ENCODE measurements at places on chromosomes 1 and 21.

DNA sequence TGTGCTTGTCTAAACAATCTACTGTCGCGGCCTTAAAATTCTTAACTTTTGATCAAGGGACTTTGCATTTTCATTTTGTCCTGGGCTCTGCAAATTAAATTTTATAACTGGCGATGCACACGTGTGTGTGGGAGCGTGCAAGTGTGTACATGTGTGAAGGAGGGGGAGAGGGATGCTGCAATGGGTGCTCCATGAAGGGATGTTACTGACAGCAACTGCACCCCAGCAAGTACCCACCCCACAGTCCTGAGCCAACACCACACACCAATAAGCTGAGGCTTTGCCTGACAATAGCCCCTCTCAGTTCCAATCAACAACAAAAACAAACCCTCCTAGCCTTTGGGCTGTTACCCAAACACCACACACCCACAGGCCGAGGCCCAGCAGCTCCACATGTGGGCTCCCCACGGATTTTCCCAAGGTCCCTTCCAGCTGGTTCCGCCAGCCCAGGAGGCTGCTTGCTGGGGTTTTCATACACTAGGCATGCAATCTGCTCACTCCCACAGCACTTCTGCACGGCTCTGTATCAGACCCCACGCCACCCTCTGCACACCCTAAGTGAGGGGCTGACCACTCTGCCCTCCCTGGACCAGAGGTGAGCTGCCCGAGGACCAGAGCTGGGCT lies 32.8 kb upstream of the IFFO2 start:
- DNase-seq: no peak

- no peak for DNase-seq
Observed at GRCh38 chr21:39182484-39183271, 573 bp downstream of the PSMG1 start.

DNA sequence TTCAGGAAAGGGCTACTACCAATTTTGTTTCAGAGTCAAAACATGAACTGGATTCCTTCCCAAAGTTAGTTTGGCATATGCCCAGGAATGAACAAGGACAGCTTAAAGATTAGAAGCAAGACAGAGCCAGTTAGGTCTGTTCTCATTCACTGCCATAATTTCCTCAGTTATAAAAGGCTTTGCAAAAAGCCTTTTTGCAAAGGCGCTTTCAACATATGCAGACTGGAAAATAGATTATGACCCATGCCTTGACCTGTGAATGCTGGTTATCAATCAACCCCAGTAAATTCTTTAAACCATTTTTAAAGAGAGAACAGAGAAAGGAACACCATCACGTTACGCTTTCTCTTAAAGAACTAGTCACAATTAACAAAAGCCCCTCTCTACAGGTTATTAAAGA lies 1.7 kb upstream of the FRRS1 start:
- no peak for DNase-seq

- no peak for DNase-seq
Observed at GRCh38 chr1:93120614-93121013, 41.5 kb downstream of the MTF2 start.

DNA sequence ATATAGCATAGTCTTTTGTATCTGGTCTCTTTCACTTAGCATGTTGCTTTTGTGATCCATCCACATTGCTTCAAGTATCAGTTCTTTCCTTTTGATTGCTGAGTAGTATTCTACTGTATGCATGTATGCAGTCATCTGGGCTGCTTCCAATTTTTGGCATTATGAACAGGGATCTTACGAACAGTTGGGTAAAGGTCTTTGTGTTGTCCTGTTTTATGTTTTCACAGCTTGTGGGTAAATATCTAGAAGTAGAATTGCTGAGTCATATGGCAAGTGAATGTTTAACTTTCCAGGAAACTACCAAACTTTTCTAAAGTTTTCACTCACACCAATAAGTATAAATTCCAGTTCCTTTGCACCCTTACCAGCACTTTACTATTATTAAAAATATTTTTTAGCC lies 60.9 kb downstream of the LHX4 start:
- no peak for DNase-seq

GRCh38 chr1:192787914-192788585 lies 20.8 kb upstream of the RGS2 start:
- DNase-seq: no peak

DNA sequence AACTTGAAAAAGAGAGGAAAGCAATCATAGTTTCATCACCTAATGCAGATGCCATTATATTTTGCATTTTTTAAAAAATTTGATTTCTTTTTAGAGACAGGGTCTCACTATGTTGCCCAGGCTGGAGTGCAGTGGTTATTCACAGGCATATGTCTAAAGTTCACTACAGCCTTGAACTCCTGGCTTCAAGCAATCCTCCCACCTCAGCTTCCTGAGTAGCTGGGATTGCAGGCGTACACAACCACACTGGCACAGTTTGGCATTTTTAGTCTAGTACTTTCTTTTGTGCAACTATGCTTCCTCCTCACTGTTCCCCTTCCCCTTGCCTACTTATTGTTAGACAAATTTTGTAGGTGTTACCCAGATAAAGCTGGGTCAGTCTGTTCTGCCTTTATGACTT lies 18.0 kb downstream of the RHOU start:
- DNase-seq: no peak

GRCh38 chr1:5717031-5717682 lies 275.1 kb downstream of the NPHP4 start:
- no peak for DNase-seq

DNA sequence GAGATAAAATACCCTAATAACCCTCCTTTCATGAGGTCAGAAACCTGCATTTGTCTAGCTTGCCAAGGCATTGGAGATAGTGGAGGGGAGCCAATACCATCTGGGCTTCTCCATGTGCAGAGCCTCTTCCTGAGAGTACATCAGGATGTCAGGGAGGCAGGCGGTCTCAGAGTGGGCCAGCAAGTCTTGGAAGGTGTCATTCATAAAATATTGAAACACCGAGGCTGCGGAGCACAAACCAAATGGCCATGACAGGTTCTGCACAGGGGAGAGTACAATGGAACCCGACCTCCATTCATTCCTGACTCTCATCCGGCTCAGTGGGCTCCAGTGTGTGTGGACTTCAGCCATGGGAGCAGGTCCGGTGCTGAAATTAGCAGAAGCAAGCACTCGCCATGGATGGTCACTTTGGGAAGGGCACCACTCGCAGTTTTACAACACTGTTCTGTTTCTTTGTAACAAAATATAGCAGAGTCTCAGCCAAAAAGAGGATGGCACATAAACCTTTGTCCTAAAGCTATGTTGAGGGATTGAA lies 446.6 kb downstream of the SIPA1L2 start:
- DNase-seq: no peak

- no peak for DNase-seq
Observed at GRCh38 chr1:119338004-119338403, 30.6 kb upstream of the HAO2 start.

DNA sequence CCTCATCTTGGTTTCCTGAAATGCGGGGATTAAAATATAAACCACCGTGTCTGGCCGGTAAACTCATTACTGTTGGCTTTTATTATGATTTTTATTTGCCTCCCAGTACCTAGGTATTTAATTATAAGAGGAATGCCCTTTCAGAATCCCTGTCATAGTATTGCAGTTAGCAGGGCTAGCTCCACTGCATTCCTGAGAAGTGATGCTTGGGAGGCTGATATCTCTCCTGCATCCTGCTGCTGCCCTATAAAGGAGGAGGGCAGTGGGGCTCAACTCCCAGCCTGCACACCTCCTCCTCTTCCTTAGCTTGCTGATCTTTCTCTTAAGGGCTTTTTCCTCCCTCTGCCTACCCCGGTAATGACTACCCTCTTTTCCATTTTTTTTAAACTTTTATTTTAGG lies 19.9 kb upstream of the DISC1 start:
- DNase-seq: no peak

- DNase-seq: no peak
Observed at GRCh38 chr1:183278739-183279591, 92.9 kb downstream of the LAMC2 start.

Data from central memory CD4-positive, alpha-beta T cell (primary cell).